ENCODE measurements at places on chromosomes 6 and 20. TPM values are rescaled to one million over a fixed set of nuclear protein-coding genes. Genes with fewer than 3 reads are reported as not detected.

ENPP3 gene
- total RNA-seq = 1.8 TPM

- no peak for DNase-seq
- no peak overlapping the region for H3K4me3 ChIP-seq
- H3K27me3 ChIP-seq = no peaks in the 10 kb centered on the region
- no peak overlapping the region for H3K27ac ChIP-seq
Observed at GRCh38 chr6:37779902-37780628, 39.5 kb upstream of the ZFAND3 start.

DNA sequence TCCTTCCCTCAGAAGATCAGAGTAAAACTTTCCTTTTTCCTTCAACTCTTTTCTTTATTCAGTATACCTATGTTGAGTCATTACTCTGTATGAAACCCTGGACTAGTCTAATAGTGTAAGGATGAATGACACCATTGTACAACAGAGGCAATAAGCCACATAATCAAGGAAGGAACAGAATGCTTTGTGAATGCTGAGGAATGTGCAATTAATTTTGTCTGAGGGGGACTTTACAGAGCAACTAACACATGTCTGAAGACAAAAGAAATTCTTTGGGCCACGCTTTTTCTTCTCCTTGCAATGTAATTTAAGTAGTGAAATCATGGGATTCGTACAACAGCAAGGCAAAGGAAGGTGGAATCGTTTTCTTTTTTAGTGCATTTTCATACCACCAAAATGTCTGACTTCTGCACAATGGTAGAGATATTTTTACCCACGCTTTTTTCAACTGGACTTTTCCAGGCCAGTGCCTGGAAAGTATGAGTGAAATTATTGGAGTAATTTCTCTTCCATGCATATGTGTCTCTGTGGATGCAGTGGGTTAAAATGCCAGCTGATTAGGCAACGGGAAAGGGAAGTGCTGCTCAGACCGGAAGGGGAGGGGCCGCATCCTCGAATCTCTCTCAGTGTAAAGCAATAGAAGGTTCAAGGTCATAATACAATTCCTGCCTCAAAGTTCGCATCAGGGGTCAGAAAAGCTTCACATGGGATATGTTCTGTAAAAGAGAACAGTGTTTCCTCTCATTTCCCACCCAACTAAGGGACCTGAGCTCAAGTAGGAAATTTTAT is 89.9 kb upstream of the MTHFD1L start:
- no peaks in the 10 kb centered on the region for H3K27me3 ChIP-seq
- no peak overlapping the region for H3K4me3 ChIP-seq
- H3K4me1 ChIP-seq = no peaks in the 10 kb centered on the region

DNA sequence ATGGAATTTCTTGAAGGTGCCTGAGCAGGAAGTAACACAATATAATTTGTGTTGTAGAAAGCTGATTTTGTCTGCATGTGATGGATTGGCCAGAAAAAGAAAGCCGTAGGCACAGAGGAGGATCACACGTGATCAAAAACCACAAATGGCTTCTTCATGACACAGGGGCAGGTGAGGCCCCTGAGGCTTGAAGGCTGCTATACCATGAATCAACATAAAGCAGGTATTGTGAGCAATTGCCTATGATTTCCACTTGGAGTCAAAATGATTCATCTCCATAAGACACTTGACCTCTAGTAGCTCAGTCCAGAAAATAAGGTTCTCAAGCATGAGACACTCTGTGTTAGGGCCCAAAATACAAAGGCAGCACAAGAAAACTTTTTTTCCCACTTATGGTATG is 42.4 kb upstream of the EYA4 start:
- H3K4me1 ChIP-seq = no peaks in the 10 kb centered on the region
- no peak overlapping the region for H3K4me3 ChIP-seq
- no peaks in the 10 kb centered on the region for H3K36me3 ChIP-seq
- H3K27me3 ChIP-seq = no peaks in the 10 kb centered on the region
- DNase-seq = no peak

- H3K4me3 ChIP-seq = no peak overlapping the region
- no peak for DNase-seq
- peaks cover 9% of the 10 kb centered on the region for H3K36me3 ChIP-seq
- no peak overlapping the region for H3K27ac ChIP-seq
Observed at GRCh38 chr6:42618105-42618504, 54.3 kb downstream of the UBR2 start.
